Stimulated activated naive CD8-positive, alpha-beta T cell treated with anti-CD3 and anti-CD28 coated beads, Interleukin-15, Interleukin-2, amounts not matched to agents 100 U/mL and 50 U/mL, for 24 hours (primary cell): ENCODE measurements at places on chromosomes 4 and X.

GRCh38 chrX:23554304-23554703, 113.0 kb upstream of the PRDX4 start:
- DNase-seq, result no peak

DNA sequence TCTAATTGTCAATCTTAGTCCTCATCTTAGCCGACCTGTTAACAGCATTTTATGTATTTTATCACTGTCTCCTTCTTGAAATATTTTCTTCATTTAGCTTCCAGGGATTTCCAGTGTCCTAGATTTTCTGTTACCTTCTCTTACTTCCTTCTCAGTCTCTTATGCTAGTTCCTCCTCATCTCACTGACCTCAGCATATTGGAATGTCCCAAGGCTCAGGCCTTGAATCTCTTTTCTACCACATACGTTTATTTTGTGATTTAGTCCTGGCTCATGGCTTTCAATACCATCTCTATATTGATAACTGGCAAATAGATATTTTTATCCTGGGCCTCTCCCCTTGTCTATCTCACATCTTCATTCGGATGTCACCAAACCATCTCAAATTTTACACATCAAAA, 61.1 kb downstream of the IQCM start:
- no peak for DNase-seq

GRCh38 chr4:53721263-53721662, 130.0 kb upstream of the LNX1 start:
- DNase-seq, result no peak

DNA sequence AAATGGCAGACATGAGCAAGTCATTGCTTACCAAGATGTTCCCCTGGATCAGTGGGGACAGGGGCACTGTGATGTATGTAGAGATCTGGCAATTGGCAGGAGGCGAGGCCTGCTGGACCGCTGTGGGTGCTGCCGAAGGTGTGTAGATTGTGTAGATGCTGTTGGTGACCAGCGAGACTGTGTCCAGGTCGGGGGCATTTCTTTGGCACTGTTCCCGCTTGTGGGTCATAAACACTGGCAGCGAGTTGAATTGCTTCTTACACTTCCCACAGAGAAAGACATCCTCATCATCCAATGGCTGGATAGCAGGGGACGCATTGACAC, 52.7 kb downstream of the CFAP299 start:
- no peak for DNase-seq

- DNase-seq, result no peak
Measured at GRCh38 chr4:165312506-165312905, 15.0 kb upstream of the MSMO1 start.

DNA sequence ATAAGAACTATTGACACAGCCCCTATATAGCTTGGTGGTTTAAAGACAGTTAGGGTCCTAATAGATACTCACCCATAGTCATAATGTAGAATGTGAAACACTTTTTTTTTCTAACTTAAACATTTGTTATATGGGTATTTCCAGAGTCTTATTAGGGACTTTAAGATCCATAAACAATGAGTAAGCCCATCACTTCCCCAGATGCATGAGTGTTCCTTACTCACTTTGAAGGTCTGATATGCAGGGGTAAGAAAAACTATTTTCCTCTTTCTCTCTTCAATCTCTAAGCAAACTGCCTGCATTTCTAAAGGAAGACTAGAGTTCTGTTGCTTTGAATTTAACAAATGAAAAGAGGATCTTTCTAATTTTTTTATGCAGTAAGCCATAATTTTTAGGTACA, 443.6 kb upstream of the PITX2 start:
- DNase-seq, result no peak

DNA sequence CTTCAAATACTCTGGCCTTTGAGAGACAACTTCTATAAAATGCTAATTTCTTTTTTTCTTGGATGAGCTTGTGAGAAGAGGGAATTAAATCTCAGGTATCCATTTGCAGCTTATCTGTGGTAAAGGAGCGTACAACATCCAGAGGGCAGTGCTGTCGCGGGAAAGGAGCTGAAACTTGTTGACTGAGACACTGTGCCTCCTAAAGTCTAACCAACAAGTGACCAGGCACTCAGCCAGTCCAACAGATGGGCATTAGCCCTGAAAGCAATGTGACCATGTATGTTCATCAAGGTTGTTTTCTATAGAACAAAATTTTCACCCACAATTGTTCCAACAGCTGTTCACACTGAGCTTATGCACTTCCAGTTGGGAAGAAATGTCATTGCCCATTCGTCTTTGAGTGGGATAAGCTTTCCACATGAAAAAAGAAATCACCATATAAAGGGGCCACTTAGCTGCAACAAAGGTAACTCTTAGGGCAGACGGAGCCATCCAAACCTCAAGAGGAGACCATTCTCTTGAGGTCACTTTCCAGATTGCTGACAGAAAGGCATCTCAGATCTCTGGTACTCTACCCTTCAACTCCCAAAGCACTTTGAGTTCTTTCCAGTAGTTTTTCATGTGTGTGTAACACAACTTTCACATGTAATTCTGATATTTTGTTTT, 244.8 kb upstream of the NEIL3 start:
- no peak for DNase-seq
